Activated CD4-positive, alpha-beta T cell treated with anti-CD3 and anti-CD28 coated beads, Interleukin-2, Interleukin-6, amounts not matched to agents 100 ng/mL and 50 ng/mL, durations not matched to agents 16 hours and 8 hours (primary cell): ENCODE measurements at places on chromosomes 2 and 18.
A peak's percentile ranks its signal among the peaks of the same experiment; 100 is the strongest.

DNA sequence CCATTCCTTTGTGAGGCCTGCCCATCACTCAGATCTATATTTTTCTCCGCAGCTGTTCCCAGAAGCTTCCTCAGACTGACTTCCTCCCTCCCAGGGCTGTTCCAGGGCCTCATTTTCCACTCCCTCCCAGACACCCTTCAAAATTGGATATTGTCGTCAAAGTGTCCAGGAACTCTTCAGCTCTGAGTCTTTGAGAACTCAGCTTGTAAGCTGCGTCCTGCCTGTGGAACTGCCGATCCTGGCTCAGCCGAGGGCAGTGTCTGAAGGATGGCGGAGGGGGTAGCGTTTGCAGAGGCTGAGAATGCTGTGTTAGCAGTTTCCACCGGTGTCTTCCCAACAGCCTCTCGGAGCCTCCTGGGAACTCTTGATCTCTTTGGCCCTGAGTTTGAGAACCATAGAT, 27.1 kb downstream of the NCK2 start:
- DNase-seq, result no peak

GRCh38 chr2:88711289-88711688, 19.8 kb downstream of the RPIA start:
- no peak for DNase-seq

DNA sequence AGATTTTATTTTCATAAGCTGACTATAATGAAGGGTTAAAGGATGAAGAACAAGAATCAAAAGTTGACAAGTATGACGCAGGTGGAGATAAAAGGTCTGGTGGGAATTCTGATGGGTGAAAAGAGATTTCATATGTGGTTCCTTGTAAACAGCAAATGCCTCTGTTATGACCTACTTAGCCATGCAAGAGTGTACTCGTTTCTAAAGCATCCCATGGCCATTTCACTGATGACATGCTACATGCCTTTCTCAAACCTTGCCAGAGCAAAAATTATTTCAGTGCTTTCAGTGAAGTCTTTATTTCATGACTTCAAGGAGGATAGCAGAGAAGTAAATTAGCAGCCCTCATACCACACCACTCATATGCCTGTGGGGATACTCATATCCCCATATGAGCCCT, 71.7 kb downstream of the FEZ2 start:
- no peak for DNase-seq

DNA sequence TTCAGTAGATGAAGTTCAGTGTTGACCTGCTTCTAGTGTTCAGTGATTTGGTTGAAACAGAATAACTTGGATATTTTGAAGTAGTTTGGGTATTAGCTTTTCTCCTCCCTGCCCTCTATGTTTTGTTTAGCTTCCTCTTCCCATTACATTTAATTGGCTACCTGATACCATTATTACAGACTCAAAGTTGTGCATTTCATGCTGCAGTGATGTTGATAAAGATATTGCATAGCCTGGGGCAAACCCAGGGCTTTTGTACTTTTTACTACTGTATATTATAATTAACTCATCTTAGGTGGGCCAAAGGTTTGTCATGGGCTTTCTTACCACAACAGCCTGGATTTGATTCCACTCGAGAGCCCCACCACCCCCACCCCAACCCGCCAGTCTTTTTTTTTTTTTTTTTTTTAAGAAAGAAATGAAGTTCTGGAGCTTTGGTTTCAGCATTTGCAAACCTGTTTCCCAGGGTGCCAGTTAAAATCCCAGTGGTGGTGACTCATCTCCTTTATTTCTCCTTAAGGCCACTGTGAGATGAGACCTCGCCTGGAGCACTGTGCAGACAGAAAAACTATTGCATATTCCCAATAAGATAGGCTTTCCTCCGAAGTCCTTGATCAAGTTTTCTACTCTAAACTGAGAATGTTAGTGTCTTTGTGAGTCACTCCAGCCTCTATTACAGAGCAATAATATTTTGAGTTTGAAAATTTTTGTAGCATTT, 393.7 kb upstream of the FANCL start:
- no peak for DNase-seq

GRCh38 chr2:42673989-42674579, 89.9 kb downstream of the OXER1 start:
- DNase-seq, result no peak

DNA sequence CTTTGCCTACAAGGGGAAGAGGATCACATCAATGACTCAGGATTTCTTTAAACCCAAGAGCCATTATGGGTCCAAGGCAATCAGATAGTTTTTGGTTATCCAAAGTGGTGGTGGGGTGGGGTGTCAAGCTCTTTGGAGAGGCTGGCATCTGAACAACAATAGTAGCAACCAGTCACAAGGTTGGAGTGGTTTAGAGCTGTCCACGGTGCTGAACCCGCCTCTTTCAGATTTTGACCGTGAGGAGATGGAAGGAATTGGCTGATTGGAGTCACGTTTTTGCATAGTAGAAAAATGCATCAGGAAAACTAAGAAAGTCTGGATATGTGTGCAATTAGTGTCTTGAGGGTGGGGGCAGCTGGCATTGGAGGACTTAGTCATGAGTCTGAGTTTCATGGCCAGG, 159.9 kb downstream of the LOXHD1 start:
- peak; percentile 35 for DNase-seq

GRCh38 chr2:100274076-100274475, 48.2 kb downstream of the LONRF2 start:
- no peak for DNase-seq

GRCh38 chr2:59806486-59806885, 747.0 kb downstream of the BCL11A start:
- no peak for DNase-seq

DNA sequence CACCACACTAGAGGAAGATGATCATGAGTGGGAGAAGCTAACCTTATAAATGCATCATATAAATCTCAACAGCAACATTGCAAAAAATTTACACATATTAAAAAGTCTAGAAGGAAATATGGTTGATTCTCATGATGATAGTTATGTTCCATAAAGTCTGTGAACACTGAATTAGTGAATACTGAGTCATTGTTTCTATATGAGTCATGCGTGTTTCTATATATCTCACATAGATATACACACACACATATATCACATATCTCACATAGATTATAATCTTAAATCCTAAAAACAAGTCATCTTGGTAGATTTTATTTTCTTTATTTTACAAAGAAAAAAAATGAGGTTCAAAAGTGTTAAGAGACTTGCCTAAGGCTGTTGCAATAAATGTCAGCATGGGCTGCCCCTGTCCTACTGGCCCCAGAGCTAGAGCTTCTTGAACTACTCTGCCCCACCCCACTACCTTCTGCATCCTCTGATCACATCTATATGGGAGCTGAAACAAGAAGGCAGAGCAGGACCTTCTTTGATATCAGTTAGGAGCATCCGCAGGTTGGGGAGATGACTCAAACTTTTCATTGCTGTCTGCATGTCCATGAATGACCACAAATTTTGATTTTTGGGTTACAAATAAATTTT, 81.8 kb upstream of the ADAM23 start:
- peak; percentile 74 for DNase-seq

DNA sequence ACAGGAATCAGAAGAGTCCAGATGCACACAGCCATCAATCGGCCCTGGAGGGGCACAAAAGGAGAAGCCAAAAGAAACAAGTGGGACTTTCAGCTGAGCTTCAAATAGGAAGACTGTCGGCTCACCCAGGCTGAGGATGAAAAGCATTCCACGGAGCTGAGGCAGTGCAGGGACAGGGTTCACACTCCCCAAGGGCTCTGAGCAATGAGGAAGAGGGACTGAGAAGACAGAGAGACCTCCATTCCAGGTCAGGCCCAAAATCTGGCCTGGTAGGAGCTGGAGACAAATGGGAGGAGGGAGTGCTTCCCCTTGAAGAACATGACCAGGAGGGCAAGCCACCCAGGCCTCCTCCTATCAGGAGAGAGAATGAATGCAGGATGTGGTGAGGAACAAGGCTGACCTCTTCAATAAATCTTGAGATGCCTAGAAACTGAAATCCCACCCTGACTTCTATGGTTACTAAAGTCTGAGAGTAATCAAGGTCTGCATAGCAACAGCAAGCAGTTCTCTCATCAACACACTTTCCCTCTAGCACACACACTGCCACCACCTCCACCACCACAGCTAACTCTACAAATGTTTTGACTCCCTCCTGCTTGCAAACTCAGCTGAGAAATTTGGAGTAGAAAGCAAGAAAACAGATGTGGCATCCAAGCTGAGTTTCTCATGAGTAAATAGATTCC, 434.4 kb downstream of the TNS1 start:
- no peak for DNase-seq

DNA sequence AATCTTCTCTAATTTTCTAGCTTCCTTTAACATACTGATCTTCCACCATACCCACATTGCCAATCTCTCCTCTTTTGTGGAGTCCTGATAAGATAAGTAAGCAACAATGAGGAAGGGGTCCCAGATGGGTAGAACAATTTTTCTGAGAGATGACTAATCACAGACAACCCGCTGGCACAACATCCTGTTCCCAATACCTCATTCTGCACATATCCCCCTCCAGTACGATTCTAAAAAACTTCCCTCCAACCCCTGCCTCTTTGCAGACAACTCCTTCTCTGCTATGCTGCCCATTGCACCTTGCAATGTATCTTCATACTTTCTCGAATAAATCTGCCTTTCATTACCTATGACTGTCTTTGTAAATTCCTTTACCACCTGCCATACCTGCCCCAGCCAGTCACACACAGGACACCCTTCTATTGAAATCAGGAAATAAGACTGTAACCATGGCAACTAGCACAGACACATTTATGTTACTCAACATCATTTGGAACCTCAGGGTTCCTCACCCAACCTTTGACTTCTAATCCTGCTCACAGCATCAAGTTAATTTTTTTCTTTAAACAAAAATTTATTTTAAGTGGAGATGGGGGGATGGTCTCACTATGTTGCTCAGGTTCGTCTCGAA, 7.4 kb upstream of the EXOC6B start:
- no peak for DNase-seq

DNA sequence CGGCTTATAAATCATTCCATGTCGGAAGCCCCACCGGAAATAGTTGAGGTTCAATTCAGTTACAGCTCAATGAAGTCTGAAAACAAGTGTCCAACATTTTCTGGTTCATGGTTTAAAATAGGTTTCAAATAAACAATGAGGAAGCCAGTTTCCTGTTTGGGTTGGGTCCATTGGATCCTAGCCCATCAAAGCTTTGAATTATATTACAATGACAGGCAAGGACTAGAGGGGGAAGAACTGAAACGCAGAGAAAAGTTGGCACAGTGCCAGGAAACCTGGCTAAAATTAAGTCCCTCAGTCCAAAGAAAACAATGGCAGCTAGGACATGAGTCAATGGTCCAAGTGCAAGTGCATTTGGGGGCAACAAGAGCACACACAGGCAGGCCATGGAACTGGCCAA, 32.0 kb downstream of the SLC14A1 start:
- DNase-seq, result no peak

DNA sequence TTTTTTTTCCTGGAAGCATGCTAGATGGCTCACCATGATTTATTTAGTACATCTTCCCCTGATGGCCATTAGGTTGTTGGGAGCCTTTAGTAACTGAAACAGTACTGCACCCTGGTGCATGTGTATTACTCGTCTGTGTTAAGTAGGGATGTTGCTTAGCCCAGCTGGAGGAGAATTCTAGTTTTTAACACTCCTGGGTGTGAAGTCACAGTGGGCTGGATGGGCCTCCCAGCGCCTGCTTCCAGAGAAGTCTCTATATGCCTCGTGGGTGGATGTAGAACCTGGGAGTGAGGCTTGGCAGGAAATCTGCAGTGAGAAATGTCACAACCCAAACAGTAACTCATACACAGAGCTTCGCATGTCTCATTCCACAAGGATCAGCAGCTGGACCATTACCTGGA, 28.9 kb upstream of the NT5DC4 start:
- DNase-seq, result peak; percentile 24

- DNase-seq, result no peak
Observed at GRCh38 chr18:62790871-62791772, 75.8 kb downstream of the PHLPP1 start.

GRCh38 chr18:77129150-77129551, 3.4 kb downstream of the MBP start:
- DNase-seq, result no peak

DNA sequence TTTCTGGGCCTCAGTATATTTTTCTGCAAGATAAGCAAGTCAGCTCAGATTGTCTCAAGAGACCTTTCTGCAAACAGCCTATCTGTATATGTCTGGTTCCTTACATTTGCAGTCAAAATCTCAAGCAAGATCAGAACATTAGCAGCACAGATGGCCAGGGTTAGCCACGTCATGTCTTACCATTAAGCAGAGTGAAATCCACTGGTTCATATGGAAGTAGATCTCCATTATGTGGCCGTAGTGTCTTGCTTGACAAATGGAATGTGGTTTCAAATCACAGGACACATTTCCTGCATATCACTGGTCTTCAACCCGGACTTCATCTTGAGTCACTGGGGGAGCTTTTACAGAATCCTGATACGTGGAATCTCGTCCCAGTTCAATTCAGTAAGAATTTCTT, 500.2 kb downstream of the FBXO15 start:
- DNase-seq, result no peak

DNA sequence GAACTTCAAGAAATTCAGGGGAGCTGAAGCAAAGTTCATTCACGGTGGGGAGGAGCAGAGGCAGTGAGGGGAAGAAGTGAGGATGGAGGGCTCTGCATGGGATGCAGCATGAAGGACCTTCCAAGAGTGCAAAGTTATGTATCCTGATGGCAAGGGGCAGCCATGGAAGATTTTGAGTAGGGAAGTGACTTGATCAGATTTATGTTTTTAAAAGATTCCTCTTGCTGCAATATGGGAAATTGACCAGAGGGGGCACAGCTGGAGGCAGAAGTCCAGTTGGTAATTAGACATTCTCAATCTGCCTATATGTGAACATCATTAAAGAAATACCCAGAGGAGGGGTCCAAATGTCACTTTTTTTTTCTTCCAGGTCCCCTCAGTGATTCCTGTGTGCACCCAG, 21.5 kb upstream of the ANXA4 start:
- DNase-seq, result no peak

- no peak for DNase-seq
Observed at GRCh38 chr2:189599245-189599644, 18.7 kb upstream of the SLC40A1 start.

DNA sequence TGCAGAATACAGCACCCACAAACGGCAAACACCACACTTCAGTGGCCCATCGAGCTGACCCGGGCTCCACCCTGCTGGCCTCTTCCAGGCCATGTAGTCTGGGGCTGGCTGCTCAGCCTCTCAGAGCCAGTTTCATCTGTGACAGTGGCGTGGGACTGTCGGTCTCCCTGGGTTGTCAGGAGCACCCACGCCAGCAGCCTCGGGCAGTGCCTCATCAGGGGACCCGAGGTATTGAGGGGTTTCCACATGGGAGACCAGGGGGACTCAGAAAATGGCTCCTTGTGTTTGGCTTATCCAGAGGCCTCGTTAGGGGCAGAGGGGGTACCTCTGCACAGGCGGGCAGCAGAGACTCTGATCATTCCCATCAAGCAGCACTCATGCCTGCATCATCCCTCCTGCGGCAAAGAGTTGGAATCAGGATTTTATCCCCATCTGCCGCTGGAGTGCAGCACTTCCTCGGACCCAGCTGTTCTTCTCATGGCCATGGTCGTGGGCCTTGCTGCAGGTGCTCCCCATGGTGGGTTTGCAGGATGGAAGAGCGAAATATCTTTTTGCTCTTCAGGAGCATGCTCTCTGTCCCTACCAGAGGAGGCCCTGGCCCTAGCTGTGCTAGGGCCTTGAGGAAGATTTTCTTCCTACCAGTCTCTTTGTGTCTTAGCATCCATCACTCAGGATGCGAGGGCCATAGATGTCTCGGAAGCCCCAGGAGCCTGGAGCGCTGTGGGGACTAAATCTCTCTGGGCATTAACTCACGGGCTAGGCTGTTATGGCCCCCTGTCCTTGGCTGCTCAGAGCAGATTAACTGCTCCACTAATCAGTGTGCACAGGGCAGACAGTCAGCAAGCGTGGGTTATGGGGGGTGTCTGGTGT, 100.8 kb downstream of the CLIP4 start:
- no peak for DNase-seq
